Stomach (tissue), 19 donors: ENCODE measurements at places on chromosomes 11 and 22. TPM values are rescaled to one million over a fixed set of nuclear protein-coding genes. Genes with fewer than 3 reads are reported as not detected.

The C11orf97 gene
- total RNA-seq, result not detected

The GAL3ST3 gene
- not detected for total RNA-seq

The CDKN1C gene
- total RNA-seq, result 99.1 TPM

The OR52H1 gene
- not detected for total RNA-seq

The SOX10 gene
- 4.4 TPM for total RNA-seq

The GAS2L1 gene
- total RNA-seq, result 53.7 TPM

The THAP12 gene
- total RNA-seq, result 14.0 TPM

The BATF2 gene
- not detected for total RNA-seq

The TRIM49D2 gene
- not detected for total RNA-seq

The TSG101 gene
- 68.8 TPM for total RNA-seq

The TSSK2 gene
- total RNA-seq, result not detected

The APOA4 gene
- total RNA-seq, result not detected

The ESAM gene
- 9.4 TPM for total RNA-seq

The C22orf42 gene
- total RNA-seq, result not detected

The KDM4D gene
- total RNA-seq, result not detected

The OR4C6 gene
- total RNA-seq, result not detected

The LDLRAD3 gene
- total RNA-seq, result 5.9 TPM

The E2F8 gene
- 8.4 TPM for total RNA-seq

The ISX gene
- total RNA-seq, result 53.0 TPM

The PRR14L gene
- total RNA-seq, result 24.0 TPM

The DNAL4 gene
- total RNA-seq, result 11.2 TPM

The OR5A1 gene
- not detected for total RNA-seq

The GALNT18 gene
- total RNA-seq, result 2.3 TPM

The SCGB2A2 gene
- not detected for total RNA-seq

The SMIM35 gene
- total RNA-seq, result not detected

The CEP126 gene
- 2.2 TPM for total RNA-seq

The ZMAT5 gene
- total RNA-seq, result 19.0 TPM

The RIC3 gene
- total RNA-seq, result 17.3 TPM

The SLC5A1 gene
- total RNA-seq, result 2.3 TPM

The HOATZ gene
- total RNA-seq, result not detected

The KRTAP5-1 gene
- total RNA-seq, result not detected

The EIF4ENIF1 gene
- total RNA-seq, result 32.6 TPM

The OR52N4 gene
- total RNA-seq, result not detected

The TRIM44 gene
- 23.1 TPM for total RNA-seq

The TTC36 gene
- total RNA-seq, result not detected

The OTOG gene
- total RNA-seq, result not detected

The ALX4 gene
- not detected for total RNA-seq

The KRTAP5-8 gene
- not detected for total RNA-seq

The ACRV1 gene
- not detected for total RNA-seq

The KCNA4 gene
- total RNA-seq, result not detected

The FGF3 gene
- total RNA-seq, result not detected

The ALKBH8 gene
- 22.7 TPM for total RNA-seq

The SYT9 gene
- 0.89 TPM for total RNA-seq

The ACR gene
- 0.37 TPM for total RNA-seq

The KLHL35 gene
- 2.9 TPM for total RNA-seq

The RAB36 gene
- total RNA-seq, result not detected

The CCDC15 gene
- total RNA-seq, result 2.2 TPM

The MS4A2 gene
- total RNA-seq, result 0.58 TPM

The PRRG4 gene
- 4.9 TPM for total RNA-seq

The RIMBP3C gene
- not detected for total RNA-seq

The PDE3B gene
- total RNA-seq, result 13.8 TPM

The GLYATL2 gene
- not detected for total RNA-seq

The HPS5 gene
- 7.1 TPM for total RNA-seq

The CHRNA10 gene
- 0.18 TPM for total RNA-seq

The PYGM gene
- total RNA-seq, result 0.92 TPM

The SCGB1D2 gene
- not detected for total RNA-seq
